ENCODE measurements at places on chromosomes 16 and 17. TPM values are rescaled to one million over a fixed set of nuclear protein-coding genes. Genes with fewer than 3 reads are reported as not detected.
A peak's percentile ranks its signal among the peaks of the same experiment; 100 is the strongest.

Gene SKAP1
- total RNA-seq = 0.41 TPM

Gene MILR1
- 6.5 TPM for total RNA-seq

DNA sequence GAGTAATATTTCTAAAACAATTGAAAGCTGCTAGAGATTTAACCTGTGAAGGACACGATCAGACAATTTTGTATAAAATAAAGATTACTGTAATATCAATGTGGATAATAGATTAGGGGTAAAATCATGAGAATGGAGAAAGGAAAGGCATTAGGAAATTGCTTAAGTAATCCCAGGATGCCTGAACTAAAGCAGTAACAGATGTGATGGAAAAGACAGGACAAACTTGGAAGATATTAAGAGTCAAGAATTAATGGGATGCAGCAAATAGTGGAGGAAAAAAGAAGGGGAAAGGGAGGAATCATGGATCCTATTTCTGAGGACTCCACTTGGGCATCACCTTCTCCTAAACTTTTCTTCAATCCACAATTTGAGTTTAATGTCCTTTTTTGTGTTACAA lies 437.1 kb upstream of the PMFBP1 start:
- DNase-seq = no peak

DNA sequence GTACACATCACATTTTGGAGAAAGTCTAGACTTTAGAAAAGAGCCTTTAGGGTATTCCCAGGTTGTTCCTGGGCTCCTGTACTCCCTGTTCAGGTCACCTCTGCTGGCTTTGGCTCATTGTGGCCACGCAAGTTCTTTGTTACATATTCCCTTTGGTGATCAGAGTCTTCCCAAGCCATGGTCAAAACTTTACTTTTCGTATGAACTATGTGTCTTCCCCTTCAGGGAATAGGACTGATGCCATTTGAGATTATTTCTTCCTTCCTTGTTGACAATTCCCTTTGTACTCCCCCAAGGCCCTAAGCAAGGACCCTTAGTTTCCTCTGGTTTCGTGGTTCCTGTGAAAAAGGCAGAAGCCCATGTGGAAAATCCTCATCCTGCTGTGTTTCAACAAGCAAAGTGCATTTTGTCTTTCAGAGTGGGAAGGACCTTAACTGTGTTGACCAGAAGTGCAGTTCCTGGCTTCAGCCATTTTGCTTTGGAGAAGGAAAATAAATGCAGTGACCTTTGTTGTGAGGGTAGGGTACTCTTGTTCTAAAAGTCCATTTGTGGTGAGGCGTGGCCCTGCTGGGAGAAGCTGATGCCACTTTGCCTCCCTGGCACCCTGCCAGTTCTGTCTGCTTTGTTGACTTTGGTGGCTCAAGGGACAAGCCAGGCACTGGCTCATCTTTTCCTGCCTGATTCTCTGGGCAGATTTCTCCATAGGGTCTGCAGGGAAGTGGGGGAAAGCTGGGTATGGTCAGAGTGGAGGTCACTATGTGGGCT lies 55.1 kb downstream of the ZNRF1 start:
- peak; percentile 76 for DNase-seq

DNA sequence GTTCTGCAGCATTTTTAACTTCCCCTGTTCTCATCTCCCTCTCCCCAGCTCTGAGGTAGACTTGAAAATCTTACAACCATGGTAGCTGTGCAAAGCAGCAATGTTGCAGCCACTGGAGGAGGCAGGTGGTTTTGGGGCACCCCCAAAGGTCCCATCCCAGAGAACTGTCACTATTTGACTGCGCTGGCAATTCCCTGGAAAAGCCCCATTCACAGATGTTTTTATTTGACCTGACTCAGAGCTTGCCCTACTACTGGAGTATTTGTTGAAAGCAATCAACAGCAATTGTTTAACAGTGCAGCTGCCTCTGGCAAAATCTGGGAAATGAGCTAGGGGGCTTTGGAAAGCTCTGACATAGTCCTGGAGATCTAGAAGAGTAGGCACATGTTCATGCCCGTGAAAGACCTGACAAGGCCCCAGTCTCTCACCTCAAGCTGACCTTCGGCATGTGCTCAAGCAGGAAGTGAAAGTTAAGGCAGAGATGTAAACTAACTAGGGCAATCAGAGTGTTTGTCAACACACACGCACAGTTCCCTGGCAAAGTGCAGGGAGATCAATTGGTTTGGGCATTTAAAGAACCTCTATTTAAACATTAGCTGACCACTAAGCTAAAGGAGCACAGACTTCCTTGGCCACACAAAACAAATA lies 19.7 kb upstream of the PIK3R5 start:
- DNase-seq = no peak

DNA sequence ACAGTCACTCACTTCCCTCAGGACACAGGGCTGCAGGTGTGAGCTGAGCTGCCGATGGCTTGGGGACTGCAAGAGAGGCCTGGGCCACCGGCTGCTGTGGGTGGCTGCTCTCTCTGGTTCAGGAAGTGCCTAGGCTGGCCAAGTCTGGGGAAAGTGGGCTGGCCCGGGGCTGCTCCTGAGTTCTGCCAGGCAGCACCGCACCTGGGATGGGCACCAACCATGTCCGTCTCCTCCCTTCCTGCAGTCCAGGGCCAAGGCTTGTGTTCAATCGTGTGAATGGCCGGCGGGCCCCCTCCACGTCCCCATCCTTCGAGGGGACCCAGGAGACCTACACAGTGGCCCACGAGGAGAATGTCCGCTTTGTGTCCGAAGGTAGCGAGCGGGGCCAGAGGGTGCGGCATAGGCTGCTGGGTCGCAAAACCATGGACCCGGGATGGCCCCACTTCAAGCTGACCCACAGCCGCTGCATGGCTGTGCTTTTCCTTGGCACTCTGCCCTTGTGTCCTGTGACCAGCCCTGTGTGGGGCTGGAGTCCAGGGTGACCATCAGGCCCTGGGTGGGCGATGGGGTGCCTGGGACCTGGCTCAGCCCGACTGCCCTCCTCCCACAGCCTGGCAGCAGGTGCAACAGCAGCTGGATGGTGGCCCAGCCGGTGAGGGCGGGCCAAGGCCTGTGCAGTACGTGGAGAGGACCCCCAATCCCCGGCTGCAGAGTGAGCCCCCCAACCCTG lies 1.8 kb upstream of the WDR90 start:
- no peak for DNase-seq

DNA sequence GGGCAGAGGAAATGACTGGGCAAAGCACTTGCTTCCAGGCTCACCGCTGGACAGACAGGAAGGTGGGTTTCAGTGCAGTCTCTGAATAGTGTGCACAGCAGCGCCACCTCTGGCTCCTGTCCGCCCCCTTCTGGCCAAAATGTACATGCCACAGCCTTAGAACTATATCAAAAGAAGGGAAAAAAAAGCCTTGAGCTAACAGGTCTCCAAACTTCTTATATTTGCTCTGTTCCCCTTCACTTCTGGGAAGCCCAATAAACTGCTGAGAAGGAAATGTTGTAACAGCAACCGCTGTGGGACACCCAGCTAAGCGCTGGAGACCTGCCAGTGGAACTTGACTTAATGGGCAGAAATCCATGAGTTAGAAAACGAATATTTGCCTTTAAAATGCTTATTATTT lies 17.5 kb downstream of the COG7 start:
- DNase-seq = peak; percentile 74

- DNase-seq = no peak
Measured at GRCh38 chr16:54934481-54935265, 4.0 kb downstream of the IRX5 start.

DNA sequence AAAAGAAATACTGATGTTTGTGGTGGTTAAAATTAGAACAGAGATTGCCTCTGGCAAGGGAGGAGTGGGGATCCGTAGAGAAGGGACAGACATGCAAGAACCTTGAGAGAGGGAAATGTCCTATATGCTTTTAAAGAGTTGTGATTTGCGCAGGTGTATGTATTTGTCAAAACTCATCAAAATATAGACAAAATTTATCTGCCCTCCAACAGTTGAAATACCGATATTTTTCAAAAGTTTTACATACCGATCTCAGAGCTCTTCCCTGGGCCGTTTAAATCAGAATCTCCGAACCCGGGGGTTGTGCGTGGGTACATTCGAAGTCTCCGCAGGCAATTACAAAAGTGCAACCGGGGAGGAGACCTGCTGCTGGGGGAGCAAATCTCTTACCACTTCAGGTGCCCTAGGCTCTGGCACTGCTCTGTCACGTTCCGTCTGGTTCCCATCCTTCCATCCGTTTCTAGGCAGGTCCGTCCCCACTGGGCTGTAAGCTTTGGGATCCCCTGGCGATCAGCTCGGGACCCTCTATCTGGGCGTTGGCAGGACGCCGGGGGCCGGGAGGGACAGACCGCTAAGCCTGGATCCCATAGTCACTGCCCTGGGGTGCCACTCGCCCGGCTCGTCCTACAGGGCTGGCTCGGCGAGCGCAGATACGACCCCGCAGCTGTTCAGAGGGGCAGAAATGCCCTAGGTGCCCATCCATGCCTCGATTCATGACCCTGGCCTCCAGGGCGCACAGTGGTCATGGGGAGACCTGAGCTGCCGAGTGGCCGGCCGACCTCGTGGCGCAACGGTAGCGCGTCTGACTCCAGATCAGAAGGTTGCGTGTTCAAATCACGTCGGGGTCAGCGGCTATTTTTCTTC lies 4.2 kb downstream of the BORCS6 start:
- peak; percentile 95 for DNase-seq

DNA sequence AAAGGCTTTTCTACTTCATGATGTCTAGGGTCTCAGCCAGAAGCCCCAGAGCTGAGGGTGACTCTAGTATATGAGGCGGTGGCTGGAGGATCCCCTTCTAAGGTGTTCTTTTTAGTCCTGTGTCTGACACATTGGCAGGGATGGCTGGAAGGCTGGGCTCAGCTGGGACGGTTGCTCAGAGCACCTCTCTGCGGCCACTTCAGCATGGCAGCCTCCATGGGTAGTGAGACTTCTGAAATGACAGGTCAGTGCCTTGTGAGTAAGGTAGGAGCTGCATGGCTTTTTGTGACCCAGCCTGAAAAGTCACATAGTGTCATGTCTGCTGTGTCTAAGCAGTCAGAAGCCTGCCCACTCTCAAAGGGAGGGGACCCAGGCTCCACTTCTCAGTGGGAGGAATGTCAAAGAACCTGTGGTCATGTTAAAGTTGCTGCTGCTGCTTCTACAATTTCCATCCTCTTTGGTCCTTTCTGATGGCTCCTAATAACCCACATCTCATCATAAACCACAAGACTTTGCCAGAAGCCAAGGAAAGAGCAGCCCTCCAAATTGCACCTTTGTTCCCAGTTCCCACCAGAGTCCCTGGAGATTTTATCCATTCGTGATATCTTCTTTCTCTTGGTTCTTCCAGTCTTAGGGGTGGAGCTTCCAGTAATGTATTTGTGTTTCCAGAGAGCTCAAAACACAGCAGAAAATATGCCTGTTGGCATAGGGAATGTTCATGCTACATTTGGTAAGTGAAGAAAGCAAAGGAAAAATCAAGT lies 15.4 kb upstream of the KCNG4 start:
- no peak for DNase-seq

DNA sequence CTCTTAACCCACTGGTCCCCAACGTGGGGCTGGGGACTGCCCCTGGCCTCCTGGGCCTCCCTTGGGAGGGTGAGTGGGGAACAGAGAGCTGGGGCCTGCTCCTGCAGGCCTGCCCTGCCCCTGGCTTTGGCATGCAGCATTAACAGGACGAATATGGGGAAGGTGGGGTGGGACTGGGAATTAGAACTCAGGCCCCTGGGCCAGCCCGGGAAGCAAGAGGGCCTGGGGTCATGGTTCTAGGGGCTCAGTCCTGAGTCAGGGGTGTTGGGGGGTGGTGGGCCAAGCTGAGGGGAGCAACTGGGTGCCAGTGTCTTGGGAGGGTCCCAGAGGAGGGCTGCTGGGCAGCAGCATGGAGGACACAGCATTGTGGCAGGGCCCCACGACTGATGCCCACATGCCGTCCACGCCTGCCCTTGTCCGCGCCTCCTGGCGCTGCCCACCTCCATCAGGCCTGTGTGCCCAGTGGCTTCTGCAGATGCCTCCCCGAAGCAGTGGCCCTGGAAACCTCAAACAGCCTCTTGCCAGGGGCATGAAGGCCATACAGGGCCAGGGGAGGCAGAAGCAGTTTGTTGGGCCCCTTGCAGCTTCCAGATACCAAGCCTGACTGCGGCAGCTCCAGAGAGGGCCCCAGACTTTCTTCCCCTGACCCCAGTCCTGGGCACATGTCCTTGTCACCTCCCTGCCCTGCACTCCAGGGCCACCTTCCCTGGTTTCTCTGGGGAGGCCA lies 4.8 kb downstream of the MAP2K3 start:
- no peak for DNase-seq

DNA sequence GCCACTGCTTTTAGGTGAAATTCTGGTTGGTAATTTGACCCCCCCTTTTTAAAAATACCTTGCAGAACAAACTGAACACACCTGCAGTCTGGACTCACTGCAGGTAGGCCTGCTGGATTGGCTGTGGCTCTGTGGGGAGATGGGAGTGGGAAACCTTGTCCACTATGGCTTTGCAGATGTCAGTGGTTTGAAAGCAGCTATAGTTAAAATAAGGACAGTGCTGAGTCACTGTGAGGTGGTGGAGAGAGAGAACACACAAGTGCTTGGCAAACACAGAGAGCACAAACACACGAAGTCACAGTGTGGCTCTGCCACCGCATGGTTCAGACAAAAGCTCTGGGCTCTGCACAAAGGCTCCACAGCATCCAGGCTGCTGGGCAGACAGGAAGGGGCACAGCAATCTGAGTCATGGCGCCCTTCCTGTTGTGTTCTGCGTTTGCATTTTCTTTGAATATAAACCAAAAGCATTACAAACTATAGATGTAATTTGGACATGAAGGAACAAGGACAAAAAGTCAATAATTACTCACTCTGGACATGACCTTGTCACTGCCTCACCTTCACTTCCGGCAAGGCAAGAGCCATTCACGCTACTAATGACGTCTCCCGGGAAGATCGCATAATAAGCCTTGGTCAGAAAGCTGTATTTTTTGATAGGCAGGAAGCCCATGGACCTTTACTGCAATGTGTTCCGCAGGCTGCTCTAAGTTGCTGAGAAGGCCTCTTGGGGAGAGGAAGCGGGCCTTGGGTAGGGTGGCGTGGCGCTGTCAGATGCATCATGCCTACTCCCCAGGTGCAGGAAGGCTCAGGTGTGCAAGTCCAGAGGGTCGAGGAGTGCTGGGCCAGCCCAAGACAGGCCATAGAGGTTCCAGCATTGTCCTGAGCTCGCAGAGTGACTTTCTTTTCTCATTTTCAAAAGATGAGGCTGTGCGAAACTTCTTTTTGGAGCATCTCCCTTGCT lies 60.1 kb upstream of the MED9 start:
- peak; percentile 42 for DNase-seq

- no peak for DNase-seq
Measured at GRCh38 chr16:31130336-31130891, 5.1 kb downstream of the PRSS8 start.

- no peak for DNase-seq
Measured at GRCh38 chr17:79438546-79439334, 172.1 kb downstream of the RBFOX3 start.

DNA sequence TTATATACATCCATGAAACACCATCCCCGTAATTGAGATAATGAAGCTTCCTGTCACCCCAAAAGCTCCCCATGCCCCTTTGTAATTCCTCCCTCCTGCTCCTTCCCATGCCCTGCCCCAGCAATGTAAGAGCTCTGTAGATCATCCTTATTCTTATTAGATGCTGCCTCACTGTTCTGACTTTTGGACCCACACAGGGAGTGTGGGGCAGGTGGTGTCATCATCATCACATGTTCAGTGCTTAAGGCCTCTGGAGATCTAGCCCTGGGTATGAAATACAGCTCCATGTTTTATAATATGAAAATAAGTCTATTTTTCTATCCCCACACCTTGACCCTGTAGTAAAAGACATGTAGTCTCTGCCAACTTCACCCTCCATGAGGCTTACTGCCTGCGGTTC lies 1.9 kb downstream of the XAF1 start:
- no peak for DNase-seq

All from sigmoid colon (tissue), 7 donors.